ENCODE measurements at places on chromosomes 4 and X.

DNA sequence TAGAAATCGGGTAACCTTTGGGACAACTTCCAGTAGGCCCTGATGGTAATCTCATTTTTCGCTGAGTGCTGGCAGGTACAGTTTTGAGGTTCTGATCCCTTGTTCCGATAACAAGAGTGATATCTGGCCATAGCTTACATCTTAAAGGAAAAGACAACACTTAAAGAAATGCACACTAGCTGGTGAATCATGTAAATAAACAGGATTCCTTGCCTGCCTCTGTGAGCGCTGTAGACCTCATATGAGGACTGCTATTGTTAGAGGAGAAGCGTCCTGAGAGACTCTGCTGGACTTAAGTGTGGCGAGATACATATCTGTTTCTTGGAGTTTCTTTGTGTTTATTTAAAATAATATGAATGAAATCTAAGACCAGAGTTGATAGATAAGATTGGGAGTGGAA lies 149.3 kb upstream of the SLC4A4 start:
- DNase-seq = no peak

DNA sequence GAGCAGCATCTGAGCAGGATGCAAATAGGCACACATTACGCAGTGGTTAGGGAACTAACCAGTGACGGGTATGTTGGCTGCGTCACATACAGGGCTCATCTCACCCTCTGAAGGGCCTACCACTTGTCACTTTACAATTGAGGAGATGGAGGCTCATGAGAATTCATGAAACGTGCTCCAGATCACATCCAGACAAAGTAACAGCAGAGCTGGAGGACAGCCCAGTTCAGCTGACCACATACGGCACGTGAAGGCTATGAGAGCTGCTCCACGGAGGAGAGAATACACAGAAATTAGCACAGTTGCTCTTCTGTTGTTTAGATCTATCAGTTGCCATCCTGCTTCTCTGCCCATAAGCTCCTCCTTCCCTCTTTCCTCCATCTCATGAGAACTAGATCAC lies 78.4 kb downstream of the FAM9B start:
- no peak for DNase-seq

GRCh38 chrX:19889582-19890342 lies 2.4 kb upstream of the SH3KBP1 start:
- DNase-seq = no peak

DNA sequence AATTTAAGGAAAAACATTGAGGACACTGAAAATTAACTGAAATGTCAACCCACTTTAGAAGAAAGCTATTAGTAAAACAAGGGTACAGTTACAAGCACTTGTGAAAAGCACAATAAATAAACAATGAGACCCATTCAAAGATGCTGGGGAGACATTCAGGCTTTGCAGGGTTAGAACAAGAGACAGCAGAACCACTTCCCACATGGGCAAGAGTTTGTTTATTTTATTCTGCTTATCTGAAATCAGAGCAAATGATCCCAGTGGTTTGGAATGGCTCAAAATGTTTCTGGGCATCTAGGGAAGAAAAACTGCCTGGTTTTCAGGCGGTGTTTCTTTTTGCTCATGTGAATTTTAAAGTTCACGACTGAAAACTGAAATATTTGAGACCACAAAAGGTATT lies 42.4 kb downstream of the PPP3CA start:
- peak; percentile 91 for DNase-seq

- DNase-seq = no peak
Measured at GRCh38 chrX:63675716-63676115, 109.3 kb downstream of the ARHGEF9 start.

DNA sequence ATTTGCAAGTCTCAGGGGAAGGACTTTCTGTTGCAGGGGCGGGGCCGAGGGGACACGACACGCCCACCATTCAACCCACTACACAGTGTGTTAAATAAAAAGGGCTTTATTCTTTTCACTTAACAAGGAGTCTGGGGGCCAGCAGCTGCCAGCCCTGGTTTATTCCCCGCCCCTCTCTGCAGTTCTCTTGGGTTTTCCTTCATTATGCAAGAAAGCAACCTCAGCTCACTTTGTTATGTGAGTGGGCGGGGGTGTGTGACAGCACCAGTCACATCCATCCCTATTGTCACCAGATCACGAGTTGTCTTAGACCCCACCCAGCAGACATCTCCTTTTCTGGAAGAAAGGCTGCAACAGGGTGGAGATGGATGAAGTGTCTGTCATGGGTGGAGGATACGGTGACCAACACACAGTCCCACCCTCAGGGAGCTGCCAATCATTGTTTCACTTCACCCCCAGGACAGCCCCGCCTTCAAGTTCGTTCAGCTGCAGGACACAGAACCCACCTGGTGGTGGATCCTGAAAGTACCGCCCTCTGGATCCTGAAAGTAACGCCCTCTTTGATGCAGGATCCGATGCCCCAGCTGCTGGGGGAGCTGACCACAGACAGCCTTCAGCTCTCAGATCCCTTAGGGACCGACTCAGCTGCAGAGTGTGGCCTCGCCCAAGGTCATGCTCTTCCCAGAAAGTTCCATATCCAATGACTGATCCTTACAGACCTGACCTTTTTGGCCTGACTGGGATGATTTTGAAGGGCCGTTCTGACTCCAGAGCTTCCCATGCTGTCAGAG lies 79.6 kb downstream of the SMIM20 start:
- peak; percentile 54 for DNase-seq

DNA sequence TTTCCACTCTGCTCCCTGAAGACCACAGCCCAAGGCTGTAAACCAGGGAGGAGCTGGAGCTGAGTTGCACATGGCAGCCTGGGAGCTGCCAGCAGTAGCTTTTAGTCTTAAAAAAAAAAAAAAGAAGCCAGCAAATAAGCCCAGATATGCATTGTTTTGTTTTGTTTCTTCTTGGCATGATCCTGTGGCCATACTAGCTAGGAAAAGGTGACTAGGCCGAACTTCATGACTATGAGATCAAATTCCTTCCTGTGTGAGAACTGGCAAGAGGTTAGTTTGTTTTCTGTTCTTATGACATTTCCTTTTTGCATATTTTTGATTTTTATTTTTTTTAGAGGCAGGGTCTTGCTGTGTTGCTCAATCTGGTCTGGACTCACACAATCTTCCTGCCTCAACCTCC lies 323.3 kb downstream of the DCTD start:
- no peak for DNase-seq

DNA sequence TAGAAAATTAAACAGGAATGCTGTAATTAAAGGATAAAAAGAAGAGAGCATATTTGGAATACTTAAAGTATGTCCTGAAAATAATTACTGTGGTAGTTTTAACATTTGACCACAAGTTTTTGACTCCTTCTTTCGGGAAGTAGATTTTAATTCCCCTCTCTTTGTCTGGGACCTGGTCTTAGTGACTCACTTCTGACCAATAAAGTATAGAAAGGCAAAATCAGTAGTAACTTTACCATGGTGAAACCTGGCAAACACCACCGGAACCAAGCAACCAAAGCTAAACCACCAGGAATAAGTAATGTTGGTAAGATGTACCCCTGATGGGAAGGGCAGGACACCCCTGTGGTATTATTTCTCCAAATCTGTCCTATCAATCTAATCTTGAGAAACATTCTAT lies 314.8 kb downstream of the PDHA2 start:
- no peak for DNase-seq

DNA sequence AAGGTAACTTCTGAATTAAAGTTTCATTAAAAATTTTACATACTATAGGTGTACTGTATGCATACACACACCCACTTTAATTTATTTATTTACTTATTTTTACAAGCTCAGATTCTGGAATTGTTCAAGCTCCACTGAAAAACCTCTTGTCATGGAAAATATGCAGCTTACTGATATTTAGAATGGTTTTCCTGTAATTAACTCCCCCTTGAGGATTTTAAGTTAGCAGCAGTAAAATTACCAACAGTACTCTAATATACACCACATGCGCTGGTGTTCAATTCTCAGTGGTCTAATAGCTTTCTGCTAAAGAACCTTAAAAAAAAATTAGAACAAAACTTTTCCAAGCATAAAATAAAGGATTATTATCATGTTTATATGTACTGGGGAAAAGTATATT lies 12.0 kb downstream of the MAB21L2 start:
- no peak for DNase-seq

GRCh38 chr4:156754832-156755570 lies 216.6 kb downstream of the PDGFC start:
- DNase-seq = no peak

DNA sequence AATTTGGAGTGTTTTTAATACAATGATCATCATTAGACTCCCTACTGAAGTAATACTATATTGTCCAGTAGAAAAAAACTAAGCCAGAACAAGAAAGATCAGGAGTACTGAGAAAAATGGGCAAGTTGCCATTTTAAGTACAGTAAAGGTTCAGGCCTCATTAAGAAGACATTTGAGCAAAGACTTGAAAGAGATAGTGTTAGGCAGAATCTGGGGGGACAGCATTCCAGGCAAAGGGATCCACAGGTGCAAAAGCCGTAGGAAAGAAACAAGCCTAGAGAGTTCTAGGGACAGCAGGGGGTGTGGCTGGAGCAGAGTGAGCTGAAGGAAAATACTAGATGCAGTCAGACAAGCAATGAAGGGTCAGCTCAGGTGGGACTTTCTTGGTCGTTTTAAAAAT lies 58.1 kb upstream of the INTU start:
- DNase-seq = no peak

DNA sequence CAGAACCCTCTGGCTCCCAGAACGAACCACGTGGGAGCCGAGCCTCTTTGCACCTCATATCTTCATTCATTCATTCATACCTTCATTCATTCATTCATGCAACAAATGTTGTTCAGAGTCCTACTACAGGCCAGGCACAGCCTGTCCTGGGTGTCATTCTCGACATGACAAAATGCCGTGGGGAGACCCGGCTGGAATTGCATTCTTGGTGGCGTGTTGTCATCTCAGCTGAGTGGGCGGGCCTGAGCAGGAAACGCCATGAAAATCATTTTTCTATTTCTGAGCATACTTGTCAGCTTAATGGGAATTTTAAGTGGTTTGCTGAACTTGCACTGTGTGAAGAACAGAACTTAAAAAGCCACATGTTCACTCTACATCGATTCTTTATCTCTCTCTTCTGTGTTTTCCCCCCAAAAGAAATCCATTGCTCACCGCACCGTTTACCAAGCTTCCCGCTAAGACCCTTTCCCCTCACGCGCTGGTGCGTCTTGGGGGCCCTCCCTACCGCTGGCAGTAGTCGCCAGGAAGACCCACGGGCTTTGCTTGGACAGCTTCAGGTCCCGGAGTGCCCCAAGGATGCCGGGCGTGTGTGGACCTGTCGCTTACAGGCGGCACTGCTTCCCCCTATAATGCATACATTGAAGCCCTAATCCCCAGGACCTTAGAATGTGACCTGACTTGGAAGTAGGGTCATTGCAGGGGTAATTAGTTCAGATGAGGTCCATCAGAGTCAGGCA lies 41.6 kb upstream of the HMX1 start:
- no peak for DNase-seq

- DNase-seq = no peak
Measured at GRCh38 chrX:153631907-153632594, 15.0 kb upstream of the DUSP9 start.

DNA sequence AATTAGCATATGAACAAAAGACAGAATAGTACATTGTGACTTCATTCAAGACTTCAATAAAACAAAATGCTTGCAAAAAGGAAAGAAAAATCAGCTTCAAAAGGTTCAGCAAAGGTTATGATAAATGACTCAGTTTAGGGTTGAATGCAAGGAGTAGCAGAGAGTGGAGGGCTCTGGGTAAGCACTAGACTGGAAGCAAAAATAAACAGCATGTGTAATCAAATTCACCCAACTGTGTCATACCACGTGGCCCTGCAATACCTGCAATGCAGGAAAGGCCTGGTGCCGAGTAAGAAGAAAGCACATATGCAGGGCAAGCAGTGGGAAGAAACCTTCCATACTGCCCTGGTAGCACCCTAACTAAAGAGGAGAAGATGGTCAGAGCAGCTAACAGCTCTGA lies 88.7 kb downstream of the ATP11C start:
- DNase-seq = no peak

- no peak for DNase-seq
Measured at GRCh38 chrX:31506360-31506759, 434.5 kb upstream of the FTHL17 start.

- DNase-seq = no peak
Measured at GRCh38 chr4:129369361-129370010, 273.5 kb downstream of the C4orf33 start.

DNA sequence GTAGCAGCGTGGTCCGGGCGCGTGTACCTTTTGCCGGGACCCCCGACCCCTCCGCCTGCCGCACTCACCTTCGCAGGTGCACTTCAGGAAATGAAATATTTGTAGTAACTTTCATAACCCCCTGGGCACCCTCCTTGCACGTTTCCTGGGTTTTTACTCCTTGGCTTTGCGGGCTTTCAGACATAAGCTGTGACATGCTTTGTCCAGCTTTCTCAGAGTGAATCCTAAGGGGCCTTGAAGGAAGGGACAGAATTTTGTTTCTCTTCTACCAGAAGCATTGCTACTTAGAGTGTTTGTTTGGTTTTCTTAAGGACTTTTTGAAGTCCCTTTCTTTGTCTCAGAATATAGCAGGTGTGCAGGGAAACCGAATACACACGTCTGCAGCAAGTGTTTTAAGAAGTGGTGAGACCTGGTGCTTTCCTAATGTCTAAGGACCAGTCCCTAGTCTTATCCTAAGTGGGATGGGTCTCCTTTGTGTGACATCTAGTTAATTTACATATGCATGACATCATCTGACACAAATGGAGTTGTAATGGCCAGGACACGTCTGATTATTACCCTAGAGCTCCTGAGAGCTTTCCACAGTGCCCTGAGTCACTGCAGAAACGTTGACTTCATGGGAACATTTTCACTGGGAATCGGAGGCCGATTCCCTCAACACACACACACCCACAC lies 1.3 kb downstream of the FAM149A start:
- DNase-seq = no peak

DNA sequence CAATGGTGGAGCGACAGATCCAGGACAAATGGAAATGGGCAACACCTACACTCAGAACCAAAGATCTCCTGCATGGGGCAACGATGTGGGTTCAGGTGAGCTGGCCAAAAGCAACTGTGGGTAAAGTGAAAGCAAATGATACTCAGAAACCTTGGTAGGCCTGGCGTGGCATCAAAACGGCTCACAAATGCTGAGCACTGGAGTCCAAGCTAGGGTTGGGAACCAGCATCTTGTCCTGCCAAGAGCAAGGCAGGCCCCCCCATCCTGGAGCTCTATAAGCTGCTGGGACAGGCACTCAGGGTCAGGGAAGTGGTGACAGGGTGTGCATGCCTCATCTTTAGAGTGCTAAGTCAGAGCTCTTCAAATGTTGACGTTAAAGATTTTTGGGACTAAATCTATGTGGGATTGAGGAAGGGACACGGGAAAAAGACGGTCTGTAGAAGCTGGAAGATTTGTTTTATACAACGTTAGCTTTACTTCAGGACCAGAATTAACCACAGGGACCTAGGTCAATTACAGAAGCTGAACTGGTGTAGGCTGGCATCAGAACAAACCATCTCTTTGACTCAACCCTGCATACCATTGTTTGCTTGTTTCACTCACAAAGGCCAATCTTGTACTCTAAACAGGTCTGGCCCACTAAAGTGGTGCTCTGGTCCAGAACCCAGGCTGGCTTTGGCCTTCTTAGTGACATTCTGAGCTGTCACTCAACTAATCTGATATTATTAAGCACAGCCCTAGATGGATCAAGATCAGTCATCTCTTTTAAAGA lies 10.7 kb downstream of the ATP8A1 start:
- no peak for DNase-seq
